ENCODE measurements at places on chromosomes 5 and 9.

DNA sequence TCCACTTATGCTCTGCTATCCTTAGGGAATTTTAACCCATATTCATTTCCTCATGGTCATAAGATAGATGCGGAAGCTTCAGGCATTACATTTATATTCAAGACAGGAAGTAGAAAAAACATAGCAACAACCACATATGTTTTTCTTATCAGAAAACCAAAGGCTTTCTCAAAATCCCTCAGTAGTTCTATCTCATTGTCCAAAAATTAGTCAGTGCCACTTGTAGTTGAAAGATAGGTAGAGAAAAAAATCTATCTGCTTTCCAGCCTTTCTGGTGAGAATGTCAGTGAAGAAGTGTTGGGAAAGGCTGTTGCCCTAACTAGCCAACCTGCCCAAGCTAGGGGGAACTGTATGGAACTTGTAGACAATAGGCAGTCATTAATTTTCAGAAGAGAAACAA, 23.5 kb upstream of the MOCS2 start:
- no peak for DNase-seq

DNA sequence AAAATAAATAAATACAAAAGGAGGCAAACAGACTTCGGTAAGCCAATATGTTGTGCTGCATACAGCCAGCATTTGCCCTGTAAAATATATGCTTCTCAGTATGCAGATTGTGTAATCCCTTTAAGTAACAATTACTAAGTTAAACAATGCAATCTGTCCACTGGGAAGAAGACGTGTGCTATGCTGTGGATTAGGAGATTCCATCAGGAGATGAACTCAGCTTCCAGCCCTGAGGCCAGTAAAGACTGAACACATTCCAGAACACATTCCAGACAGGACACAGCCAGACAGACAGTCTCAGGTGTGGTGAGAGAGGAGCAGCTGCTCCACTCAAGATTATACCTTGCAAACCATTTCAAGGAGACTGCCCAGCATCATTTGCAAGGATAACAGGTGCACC, 97.8 kb downstream of the MPDZ start:
- DNase-seq, result no peak

DNA sequence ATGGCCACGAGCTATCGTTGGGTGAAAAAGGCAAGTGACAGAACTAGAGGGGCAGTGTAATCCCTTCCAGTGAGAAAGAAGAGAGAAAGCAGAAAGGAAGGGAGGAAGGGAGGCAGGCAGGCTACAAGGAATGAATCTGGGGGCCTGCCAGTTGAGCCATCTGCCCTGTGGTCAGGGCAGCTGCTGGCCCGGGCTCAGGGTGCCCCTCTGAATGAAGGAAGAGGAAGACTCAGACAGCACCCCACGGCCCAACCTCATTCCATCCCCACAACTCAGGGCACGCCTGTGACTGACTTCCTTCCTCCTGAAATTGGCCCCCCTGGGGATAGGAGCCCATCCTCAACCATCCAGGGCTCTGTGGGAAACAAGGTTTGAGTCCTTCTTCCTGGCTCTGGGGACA, 20.3 kb upstream of the FLT4 start:
- no peak for DNase-seq

DNA sequence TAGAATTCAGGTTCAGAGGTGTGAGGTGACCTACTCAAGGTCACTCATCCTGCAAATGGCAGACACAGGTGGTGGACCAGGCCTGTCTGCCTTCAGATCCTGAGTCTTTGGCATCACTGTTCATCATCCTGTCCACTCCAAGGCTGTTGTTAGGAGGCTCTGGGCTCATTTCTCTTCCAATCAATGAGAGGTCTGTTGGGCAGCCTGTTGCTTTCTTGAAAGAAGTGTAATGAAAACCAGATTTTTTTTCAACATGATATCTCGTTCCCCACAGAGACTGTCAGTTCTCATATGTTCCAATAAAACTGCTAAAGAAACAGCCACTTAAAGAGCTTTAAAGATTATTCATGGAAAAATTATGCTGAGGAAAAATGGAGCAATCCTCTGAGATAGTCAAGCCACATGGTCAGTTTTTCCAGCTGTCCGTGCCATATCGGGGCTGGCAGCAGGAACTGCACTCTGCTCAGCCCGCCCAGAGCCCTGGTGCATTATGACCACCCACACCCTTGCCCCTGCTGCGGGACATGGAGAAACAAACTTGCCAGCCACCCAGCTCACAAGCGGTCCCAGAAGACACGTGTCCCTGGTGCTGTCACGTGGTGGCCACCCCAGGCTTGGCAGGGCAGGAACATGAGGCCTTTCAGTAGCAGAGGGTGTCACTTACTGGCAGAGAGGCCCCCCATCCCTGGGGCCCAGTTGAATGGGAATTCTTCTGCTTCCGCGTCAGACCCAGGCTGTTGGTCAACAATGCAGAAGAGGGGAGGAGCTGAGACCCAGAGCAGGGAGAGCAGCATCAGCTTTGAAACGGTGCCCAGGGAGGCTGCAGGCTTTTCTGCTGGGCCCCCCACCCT, 63.7 kb upstream of the ANGPTL2 start:
- no peak for DNase-seq

DNA sequence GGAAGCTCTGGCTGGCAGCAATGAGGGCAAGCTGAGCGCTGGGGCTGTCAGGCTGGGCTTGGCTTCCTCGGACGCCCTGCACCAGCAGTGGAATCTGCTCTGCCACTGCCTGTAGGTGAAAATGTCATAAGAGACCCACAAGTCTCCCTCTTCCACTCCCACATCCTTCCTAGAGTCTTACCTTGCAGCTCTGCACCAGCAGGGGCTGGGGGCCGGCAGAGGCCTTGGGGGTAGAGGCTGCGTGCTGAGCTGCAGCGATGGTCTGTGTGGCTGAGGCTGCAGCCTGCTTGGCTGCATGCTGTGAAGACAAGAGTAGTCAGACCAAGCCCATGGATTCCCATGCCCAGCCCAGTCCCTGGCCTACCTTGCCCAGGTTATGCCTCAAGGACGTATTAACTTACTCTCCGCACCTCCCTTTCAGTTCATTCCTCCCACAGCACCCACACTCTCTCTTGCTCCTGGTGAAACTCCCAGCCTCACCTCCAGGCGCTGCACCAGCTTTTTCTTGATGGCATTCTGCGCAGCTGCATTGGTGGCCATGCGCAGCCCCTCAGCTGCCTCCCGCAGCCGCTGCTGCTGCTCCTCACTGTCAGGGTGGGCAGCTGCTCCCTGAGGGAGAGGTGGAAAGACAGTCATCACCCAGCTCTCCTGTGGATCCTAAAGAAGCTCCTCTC, 17.3 kb downstream of the TLN1 start:
- DNase-seq, result no peak

All from GM13977 (cell line).